EL (cell line): ENCODE measurements at places on chromosomes 6 and 20.

DNA sequence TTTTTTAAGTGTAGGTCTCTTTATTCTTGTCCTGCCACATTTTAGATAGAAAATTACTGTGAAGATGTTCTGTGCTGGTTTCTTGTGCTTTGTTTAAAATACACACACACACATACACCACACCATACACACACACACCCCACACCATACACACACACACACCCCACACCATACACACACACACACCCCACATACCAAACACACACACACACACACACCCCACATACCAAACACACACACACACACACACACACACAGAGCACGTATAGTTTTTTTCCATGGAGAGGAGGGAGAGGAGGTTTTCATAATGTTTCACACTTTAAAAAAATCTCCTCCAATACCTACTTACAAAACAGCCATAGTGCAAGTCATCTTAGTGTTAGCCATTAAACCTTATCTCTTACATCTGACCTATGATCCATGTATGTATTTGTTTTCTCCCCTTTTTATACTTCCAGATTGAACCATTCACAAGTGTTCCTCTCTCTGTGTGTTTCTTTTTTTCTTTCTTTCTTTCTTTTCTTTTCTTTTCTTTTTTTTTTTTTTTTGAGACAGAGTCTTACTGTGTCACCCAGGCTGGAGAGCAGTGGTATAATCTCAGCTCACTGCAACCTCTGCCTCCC, 19.7 kb upstream of the CITED2 start:
- DNase-seq: no peak

DNA sequence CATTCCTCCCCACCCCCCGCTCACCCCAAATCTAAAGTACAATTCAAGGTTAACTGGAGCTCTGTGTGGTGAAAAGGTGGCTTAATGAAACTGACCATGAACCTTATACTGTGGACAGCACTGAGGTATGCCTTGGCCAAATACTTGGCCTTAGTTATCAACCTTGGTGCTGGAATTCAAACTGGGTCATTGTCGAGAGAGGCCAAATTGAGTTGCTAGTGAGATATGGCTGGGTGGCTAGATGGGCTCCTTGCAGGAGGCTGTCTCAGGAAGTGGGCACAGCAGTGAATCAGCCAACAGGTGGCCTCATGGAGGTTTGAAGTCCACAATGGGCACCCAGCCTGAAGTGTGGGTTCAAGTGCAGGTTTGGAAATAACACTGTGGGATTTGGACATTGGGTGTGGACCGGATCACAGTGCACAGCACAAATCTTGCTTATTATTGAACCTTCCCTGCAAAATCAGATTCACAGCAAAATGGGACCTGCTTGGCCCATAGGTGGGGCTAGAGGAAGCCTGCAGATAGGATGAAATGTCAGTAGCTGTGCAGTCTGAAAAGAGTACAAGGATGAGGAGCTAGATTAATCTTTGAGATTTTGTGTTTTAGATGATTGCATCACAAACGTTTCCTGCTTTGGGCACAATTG, 5.6 kb upstream of the BTBD3 start:
- DNase-seq: no peak

DNA sequence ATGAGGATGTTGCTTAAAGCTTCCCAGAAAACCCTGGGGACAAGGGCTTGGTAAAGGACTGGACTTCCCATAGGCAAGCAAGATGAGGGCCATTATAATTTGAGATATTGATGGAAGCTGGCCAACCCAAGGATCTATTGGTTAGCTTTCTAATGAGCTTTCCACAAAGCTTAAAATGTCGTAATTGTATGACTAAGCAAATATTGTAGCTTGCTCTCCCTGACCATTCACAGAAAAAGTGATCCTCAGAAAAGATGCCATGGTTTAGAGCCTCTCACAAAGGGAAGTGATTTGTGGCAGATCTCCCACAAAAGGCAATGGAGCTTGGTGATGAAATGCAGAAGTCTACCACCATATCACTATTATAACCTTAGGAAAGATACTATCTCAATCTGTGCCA, 13.6 kb downstream of the IL17F start:
- DNase-seq: no peak

DNA sequence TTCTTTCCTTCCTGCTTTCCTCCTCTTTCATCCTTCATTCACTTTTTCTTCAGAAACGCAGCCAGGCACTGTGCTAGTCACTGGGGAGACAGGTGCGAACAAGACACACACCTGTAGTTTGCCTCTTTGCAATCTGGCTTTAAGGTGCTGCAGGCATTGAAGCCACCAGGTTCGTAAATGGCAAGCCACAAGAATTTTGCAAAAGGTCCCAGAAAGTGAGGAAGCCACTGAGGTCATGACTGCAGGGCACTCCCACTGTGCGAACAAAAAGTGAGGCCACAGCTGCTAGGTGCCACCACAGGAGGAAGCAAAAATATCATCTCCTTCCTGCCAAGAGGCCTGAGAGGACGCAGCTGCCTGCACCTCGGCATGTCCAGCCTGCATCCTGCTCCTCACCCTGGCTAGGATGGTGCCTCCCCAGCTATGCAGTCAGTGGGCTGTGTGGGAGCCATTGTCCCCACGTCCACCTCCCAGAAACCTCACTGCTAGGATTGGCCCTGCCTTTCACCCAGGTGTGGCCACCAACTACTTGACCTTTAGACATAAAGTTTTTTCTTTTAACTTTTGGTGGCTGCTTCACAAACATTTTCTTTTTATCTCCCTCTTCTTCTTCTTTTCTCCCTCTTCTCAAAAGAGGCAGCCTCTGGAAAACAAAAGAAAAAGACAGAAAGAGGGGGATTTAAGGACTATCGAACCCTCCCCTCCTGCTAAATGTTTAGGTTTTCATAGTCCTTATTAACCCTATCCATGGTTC, 230.8 kb downstream of the BCAS1 start:
- DNase-seq: no peak

- DNase-seq: no peak
These were observed 116.6 kb downstream of the FOXO3 start for GRCh38 chr6:108677357-108677756.

GRCh38 chr6:92767101-92767500, 652.3 kb downstream of the EPHA7 start:
- DNase-seq: no peak

DNA sequence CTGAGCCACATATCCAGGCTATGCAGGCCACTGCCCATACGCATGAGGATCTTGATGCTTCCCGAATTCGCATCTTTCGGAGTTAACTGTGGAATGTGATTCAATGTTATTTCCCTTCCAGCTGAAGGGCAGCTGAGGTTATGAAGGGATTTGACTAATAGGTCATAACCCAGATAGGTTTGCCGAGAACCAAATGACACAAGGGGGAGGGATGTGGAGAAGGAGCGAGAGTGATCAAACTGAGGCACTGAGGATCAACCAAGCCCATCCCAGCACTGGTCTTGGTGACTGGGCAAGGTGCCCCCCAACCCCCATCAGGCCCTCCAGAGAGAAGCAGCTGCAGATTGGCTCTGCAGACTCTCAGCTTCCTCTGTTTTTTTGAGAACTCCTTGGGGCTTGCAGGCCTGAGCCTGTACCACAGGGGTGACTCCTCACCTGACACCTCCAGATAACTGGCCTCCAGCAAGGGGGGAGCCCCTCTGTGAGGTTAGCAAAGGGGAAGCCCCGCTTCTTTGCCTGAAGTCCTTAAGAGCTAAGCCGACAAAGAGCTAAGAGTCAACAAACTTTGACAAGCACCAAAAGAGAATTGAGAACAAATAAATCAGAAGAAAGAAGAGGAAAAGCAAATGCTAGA, 185.9 kb downstream of the PDE7B start:
- peak; percentile 26 for DNase-seq

- no peak for DNase-seq
These were observed 1057.6 kb downstream of the KIF16B start for GRCh38 chr20:15515691-15516090.

- no peak for DNase-seq
These were observed 232.6 kb upstream of the PDE10A start for GRCh38 chr6:165895421-165896165.

DNA sequence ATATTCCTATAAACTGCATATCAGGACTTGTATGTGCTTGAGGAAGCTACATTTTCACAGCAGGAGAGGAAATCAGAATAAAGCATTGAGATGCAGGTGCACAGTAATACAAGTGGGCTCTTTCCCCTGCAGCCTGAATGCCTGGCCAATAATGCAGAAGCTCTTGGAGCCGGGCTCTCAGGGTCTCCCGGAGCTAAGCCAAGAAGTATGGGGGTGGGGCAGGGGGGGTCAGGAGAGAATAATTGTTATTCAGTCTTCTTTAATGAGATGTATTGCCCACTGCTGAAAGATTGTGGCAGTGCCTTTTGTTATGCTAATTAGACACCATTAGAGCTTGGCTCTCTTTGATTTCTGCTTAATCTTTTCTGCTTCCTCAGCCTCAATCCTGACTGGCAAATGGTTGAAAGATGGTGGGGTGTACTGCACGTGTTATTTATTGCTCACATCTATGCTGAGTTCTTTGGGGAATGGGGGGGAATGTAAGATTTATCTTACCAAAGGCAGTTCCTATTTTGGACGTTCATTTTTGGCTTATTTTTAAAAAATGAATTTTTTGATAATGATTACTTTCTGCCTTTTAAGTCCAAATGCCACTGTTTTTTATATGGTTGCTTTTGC, 407.6 kb upstream of the SOX4 start:
- no peak for DNase-seq

DNA sequence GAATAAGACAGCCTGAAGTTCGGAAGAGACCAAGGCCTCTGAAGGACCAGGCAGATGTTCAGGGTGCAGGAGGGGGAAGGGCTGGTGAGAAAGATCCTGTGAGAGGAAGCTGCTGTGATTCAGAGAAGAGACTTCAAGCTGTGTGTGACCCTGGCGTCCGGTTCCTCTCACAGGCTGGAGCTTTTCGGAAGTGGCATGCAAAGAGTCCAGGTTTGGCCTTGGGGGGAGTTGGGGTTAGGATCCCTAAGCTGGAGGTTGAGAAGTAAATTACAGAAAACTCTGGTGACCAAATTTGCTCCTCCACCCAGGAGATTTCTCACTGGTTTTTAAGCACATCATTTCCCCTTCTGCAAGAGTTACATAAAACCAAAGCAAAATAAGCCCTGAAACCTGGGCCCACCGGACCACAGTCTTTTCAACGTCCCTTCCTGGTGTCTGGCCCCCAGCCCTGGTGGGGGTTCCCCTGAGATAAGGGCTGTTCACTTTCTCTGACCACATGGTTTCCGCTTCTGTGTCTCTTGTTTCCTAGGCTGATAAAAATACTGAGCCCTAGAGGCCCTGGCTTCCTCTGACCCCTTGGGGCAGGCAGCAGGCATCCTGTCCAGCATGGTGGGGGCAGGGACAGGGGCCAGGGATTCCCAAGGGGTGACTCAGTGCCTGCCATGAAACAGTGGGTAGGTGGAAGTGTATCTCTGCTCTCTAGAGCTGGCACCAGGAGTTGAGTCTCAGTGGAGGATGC, 12.0 kb upstream of the LTA start:
- peak; percentile 96 for DNase-seq

DNA sequence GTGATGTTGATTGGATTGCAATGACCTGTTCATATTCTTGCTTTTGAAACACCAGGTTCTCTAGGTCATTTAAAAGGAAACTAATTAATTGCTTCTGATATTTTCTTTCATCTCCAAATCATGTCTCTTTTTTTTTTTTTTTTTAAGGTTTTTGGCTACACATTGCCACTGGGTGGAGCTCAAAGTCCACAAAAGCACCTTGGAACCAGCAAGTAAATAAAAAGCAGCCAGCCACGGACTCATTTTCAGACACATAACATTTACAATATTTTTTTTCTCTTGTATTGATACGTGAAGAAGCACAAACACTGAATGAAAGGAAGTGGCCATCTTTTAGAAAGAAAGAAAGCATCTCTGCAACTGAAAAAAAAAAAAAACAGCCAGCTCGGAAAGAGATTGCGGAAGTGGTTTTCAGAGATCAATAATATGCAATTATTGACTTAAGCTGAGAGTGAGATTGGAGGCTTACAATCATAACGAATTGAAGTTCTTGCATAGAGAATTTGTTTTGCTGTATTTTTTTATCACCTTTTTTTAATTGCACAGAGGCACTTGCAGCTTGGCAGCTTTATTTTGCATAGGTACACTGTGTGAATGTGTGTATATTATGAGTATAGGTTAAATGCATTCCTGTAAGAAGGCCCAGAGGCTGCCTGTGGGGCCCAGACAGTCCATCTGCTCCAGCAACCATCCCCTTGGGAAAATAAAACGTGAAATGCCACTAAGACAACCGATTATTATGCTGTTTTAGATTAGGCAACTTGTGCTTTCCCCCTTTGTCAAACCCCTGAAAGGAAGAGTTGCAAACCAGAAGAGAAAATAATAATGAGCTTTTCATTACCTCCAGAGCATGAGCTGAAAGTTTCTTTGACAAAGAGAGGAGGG, 28.2 kb downstream of the CGA start:
- peak; percentile 69 for DNase-seq

DNA sequence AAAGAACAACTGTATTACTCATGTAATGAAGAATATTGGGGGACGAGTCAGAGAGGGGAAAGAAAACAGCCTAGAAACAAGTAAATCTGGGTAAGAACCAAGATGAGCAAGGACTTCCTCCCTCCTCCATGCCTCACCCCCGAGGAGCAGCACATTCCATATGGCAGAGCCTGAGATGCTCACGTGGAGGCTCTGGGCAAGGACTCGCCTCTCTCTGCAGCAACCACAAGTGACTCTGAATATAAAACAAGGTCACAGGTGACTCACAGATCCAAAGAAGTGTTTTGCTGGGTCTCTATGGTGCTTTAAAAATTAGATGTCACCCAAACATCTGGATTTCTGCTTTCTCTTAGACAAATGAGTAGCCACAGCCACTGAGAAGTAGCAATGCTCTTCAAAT, 453.0 kb upstream of the SULF2 start:
- peak; percentile 46 for DNase-seq

- DNase-seq: peak; percentile 91
These were observed 27.1 kb upstream of the FAM83C start for GRCh38 chr20:35319192-35319870.

DNA sequence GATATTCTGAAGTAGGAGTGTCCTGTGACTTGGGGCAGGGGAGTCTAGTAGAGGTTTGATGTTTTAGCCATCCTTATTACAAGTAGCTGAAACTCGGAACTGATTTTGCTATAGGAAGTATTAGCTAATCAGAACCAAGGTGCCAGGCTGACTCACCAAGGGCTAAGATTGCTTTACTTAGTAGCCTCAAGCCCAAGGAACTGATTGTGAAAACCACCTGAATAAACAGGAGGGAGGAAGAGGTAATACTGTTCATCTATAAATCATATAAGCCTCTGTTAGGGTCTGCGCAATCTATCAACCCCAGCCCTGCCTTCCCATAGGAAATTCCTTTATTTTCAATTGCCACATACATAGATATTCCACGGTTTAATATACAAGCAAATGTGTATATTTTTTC, 54.4 kb downstream of the GNAS start:
- peak; percentile 61 for DNase-seq
